ENCODE measurements at places on chromosomes 4 and X.
A peak's percentile ranks its signal among the peaks of the same experiment; 100 is the strongest.

DNA sequence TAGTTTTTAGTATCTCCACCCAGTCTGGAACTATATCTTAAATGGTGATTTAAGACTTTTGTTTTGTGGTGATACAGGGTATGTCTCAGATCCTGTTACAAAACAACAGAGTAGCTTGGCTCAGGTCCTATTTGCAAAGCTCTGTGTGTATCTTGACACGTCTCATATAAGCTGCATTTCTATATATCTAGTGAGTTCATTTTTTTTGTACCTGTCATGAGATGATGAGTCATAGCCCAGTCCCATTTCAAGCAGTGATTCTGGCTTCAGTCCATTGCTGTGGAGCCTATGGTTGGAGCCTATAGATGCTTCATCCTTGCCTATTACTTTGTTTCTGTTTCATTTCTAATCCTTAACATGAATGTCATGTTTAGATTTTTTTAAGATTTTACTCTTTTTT, 23.0 kb downstream of the GRXCR1 start:
- no peak for DNase-seq

DNA sequence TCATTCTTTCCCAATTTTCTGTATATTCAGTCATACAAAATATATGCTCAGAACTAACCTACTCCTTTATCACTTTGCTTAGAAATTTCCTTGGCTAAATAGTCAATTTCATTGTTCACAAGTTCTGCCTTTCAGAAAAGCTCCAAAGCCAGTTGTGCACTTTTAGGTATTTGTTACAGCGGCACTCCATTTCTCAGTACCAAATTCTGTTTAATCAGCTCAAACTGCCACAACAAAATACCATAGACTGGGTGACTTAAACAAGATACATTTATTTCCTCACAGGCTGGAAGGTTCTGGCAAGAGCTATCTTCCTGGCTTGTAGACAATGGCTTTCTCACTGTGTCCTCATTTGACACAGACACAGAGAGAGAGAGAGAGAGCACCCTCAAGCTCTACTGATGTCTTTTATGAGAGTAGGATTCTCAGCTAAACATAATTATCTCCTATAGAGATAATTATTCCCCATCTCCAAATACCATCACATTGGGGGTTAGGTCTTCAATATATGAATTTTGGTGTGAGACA, 188.8 kb upstream of the FSTL5 start:
- DNase-seq: no peak

- no peak for DNase-seq
These were observed 35.4 kb upstream of the HPSE start for GRCh38 chr4:83369831-83370639.

DNA sequence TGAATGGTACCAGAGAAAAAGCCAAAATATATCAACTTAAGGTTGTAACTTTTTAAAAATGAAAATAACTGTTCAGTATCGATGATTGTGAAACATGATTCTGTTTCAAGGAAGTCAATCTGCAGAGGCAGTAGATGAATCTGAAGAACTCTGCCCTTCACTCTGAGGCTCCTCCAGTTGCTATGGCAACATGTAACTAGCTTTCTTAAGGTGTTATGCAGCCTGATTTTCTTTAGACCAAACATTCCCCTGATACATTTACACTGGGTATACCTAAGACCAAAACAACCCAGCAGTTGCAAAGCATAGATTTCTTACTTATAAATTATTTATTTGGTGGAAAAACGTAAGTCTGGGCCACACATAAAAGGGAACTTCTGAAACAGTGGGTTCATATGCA, 133.6 kb upstream of the RASGEF1B start:
- DNase-seq: peak; percentile 6

DNA sequence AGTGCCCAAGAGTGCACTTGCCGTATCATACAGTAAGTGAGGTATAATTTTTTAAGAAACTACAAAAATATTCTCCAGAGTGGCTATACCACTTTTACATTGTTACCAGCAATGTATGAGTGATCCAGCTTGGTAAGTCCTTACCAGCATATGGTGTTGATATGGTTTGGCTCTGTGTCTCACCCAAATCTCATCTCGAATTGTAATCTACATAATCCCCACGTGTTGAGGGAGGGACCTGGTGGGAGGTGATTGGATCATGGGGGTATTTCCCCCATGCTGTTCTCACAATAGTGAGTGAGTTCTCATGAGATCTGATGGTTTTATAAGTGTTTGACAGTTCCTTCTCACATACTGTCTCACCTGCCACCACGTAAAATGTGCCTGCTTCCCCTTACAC, 44.8 kb downstream of the RBMX start:
- DNase-seq: no peak

- no peak for DNase-seq
These were observed 31.6 kb upstream of the RPS6KA6 start for GRCh38 chrX:84219551-84219950.

DNA sequence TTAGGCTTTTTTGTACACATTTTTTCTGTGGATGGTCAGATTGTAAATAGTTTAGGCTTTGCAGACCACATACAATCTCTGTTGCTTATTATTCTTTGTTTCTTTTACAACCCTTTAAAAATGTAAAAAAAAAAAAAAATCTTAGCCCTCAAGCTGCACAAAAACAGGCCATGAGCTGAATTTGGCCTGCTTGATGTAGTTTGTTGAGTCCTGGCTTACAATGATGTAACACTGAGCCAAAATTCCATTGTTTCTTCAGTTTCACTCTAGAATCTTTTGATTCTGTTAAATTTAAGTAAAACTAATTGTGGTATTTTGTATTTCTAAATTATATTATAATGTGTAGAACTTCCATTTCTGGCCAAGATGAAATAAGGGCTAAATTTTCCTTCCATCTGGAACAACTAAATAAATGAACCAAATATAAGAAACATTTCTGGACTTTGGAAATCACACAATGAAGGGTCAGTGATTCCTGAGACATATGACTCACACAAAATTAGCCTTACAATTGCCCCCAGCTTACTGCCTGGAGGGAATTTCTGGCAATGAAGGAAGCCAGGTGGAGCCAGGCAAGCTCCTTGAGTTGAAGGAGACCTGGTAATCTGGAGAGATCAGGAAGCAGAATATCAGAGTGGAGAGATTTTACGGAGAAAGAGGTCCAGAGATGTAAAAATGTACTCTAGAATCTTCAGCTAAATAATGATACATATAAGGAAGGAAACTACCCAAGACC, 29.8 kb downstream of the IQCM start:
- DNase-seq: no peak

DNA sequence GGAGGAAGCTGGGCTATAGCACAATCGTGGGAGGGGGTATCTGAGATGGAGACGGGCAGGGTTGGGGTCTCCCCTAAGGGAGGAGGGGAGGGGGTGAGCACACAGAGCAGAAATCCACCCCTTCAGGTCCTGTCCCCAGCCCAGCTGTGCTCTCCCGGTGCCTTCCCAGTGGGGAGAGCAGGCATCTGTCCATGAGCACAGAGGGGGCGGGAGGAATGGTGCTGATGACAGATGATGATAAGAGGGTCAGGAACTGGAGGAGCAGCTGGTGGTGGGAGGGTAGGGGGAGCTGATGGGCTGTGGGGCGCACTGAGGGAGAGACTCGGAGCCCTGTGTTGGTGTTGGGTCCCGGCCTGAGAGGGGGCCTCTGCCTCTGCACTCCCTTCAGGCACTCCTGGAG, 8.6 kb downstream of the ATP2B3 start:
- no peak for DNase-seq

- DNase-seq: no peak
These were observed 25.3 kb downstream of the STARD8 start for GRCh38 chrX:68672581-68673318.

- no peak for DNase-seq
These were observed 125.0 kb downstream of the SPCS3 start for GRCh38 chr4:176444741-176445140.

- no peak for DNase-seq
These were observed 84.8 kb upstream of the BMP2K start for GRCh38 chr4:78691334-78691754.

DNA sequence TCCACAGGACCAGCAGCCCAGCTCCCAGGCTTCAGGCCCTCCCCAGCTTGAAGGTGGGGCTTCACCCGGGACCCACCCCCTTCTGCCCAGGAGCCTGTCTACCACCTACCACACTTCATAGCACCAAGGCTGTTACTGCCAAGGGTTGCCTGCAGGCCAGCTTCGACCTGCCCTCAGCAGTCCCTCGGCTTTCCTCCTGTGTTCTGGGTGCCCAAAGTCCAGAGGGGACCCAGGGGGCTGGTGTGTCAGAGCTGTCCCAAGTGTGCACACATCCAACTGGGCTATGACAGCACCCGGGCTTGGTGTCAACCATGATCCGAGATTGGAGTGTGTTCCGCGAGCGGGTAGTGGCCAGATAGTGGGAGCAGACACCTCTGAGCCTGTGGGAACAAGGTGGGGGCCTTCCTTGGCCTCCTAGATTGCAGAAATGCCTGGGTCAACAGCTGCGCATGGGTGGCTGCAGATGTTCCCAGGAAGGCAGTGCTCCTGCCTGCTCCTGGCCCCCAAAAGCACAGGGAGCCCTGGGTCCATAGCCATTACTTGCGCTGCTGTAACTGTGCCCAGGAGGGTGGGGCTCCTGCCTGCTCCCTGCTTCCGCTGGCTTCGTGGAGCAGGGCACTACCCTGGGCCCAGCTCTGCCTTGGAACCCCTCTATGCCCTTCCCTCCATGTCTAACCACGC, 16.8 kb downstream of the SULT1B1 start:
- DNase-seq: no peak

- DNase-seq: no peak
These were observed 217.4 kb upstream of the GIMD1 start for GRCh38 chr4:106585915-106586349.

- DNase-seq: no peak
These were observed 29.1 kb downstream of the PFKFB1 start for GRCh38 chrX:54964766-54965497.

GRCh38 chr4:180356766-180357165, 1886.4 kb upstream of the TENM3 start:
- no peak for DNase-seq

- DNase-seq: no peak
These were observed 3.4 kb upstream of the HOPX start for GRCh38 chr4:56684320-56685050.

DNA sequence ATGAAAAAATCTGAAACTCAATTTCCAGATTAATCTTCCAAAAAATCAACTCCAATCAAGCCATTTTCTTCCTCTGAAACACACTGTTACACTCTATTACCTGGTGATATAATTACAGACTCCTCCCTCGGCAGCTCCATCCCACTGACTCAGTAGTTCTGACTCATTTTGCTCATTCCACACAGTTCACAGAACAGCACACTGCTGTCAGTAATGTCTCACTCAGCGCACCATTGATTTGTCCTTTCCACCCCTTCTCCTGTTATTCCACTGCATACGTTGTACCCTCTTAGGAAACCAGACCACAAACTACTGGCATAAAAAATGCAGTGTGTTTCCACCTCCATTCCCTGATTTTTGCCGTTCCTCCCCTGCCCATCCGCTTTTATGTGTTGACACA, 212.7 kb downstream of the SLIT2 start:
- DNase-seq: no peak

DNA sequence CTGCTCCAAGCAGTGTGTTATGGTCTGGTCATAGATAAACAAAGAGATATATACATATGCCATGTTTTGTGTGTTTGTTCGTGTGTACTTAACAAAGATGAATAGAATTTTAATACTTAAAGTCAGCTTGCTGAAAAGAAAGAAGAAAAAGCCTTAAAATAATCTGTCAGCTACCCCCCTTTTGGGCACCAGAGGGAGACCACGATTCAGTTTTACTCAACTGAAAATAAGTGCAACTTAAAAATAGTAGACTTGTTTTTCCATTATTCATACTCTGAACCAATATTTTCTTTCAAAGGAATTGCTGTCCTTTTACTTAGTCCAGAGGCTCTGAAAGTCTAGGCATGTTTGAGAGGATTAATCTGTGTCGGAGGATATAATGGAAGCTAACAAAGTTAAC, 181.7 kb upstream of the AGTR2 start:
- no peak for DNase-seq

GRCh38 chr4:91198951-91199350, 1071.8 kb downstream of the CCSER1 start:
- DNase-seq: no peak

DNA sequence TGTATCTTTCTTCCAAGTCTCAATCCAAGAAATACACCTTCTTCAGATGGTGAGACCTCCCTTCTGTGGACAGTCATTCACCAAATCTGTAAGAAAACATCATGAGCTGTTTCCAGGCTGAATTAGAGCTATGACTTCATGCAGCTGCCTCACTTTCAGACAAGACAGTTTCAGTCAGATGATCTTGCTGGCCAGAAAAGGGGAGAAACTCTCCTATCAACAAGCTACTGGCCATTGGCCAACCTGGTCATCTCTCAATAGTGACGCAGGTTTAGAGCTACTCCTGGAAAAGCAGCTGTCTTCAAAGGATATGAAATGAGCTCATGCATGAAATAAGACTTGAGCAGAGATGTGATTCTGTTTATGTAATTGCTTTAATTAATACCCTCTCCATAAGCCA, 69.6 kb upstream of the NDP start:
- no peak for DNase-seq

GRCh38 chrX:11341274-11342201, 48.3 kb downstream of the AMELX start:
- no peak for DNase-seq

- DNase-seq: no peak
These were observed 55.7 kb downstream of the ANTXR2 start for GRCh38 chr4:80017125-80017854.

- no peak for DNase-seq
These were observed 1.9 kb downstream of the SEC24D start for GRCh38 chr4:118834070-118834469.

GRCh38 chr4:19171832-19172231, 1079.9 kb upstream of the SLIT2 start:
- DNase-seq: no peak

DNA sequence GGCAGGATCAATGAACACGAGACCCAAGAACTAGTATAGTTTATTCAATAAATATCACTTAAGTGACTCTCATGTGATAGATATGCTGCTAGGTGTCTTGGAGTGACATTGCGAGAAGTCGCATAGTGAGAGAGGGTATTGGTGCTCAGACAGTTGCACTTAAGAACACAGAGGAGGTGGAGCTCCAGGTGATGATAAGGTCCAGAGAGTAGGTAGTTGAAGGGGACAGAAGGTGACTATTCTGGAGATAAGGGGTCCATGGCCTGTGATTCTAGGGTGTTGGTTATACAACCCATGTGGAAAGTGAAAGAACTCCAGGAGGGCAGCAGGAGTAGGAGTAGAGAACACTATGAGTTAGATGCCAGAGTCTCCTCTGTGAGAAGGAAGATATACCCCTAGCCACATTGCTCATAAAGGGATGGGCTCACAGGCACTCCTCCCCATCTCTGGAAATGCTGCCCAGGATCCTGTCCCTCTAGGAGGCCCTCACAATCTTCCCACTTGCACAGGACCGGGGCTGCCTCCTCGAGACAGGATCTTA, 9.2 kb downstream of the MAGED1 start:
- DNase-seq: no peak

DNA sequence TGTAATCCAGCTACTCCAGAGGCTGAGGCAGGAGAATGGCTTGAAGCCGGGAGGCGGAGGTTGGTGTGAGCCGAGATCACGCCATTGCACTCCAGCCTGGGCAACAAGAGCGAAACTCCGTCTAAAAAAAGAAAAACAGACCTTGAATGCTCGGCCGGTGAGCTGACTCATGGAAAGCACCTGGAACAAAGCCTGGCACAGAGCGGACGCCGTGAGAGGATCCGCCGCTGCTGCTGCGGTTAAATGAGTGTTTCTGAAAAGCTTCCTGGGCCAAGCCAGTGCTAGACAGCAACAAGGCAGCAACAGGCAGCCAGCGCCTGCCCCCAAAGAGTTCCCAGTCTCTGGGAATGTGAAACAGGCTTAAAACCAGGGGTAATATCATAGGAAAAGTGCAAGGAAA, 186.4 kb downstream of the AFAP1 start:
- no peak for DNase-seq

Data from neuronal stem cell (in vitro differentiated cells).